Activated CD4-positive, alpha-beta memory T cell treated with anti-CD3 and anti-CD28 coated beads for 36 hours (primary cell): ENCODE measurements at places on chromosomes 3 and 15. TPM values are rescaled to one million over a fixed set of nuclear protein-coding genes. Genes with fewer than 3 reads are reported as not detected.

DNA sequence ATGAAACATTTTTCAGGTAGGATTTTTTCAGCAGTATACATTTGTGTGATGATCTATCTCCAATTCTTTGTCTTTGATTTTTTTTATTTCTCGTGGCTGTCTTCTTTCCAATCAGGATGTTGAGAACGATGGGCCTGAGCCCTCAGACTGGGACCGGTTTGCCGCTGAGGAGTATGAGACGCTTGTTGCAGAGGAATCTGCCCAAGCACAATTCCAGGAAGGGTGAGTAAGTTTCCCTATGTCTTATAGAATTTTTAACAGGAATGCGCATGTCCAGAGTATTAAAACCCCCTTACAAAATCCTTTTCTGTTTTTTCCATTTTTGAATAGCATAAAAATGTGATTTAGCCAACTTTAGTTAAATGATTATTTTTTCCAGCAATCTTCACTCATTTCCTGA is 90.0 kb downstream of the MSL2 start:
- DNase-seq = no peak

DNA sequence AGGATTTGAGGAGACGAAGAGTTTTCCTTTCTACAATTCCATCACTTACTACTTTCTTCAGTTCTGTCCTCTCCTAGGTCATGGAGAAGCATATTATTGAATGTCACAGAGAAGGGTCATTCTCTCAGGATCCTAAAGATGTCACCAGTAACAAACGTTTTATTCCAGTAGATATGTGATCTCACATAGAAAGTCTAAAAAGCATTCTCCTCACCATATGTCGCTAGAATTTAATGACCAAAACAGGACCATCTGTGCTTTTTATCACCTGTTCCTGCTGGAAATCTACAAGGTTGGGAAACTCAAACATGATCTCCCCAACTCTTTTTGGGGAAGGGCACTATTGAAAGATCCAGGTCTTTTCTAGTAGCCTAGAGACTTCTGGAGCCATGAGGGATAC is 24.0 kb upstream of the FRMD5 start:
- no peak for DNase-seq

DNA sequence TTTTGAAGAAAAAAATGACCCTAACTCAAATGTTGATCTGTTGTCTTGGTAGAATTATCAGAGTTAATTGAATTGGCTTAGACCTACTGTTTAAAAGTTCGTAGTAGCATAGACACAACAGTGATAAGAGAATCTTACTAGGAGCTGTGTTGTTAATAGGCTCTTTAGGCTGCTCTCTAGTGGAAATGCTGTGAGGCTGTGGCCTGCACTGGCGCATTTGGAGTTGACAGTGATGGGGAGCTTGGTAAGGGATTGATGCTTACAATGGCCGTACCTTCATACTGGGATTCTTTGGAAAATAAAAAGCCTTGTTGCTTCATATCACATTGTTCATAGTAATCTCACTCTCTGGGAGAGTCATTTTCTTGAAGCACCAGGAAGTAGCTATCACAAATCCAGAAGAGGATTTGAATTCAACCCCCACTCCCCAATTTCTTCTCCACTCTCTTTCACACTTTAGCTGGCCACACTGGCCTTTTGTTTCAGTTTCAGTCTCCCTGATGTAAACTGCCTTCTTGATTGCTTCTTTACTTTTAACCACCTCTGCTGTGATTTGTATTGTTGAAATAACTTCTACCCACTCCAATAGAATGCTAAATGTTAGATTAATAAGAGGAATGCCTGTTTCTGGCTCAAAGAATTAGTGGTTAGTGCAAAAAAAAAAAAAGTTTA is 56.6 kb downstream of the CEP63 start:
- DNase-seq = no peak

- peak; percentile 45 for DNase-seq
These were observed at the start of gene CFAP44 for GRCh38 chr3:113441051-113441770. Gene CFAP44 (minus strand): TSS chr3:113441493. CDS start chr3:113433664, 7,829 bp downstream.

- peak; percentile 64 for DNase-seq
These were observed 2.1 kb downstream of the FYCO1 start for GRCh38 chr3:45993421-45994027.

DNA sequence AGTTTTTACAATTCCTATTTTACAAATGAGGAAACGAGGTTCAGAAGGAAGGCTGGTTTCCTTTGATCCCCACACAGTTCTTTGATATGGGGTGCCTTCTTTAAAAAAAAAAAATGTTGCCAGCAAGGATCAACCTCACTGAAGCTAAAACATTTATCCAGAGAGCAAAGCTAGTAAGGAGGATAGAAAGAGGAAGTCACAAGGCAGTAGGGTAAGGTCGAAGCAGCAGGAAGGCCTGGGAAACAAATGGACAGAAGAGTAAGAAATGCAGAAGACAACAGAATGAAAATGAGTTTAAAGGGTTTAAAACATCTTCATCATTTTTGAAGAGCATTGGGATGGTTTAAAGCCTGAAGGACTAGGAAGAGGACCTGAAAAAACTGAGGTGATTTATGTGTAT is 30.6 kb upstream of the CP start:
- no peak for DNase-seq

DNA sequence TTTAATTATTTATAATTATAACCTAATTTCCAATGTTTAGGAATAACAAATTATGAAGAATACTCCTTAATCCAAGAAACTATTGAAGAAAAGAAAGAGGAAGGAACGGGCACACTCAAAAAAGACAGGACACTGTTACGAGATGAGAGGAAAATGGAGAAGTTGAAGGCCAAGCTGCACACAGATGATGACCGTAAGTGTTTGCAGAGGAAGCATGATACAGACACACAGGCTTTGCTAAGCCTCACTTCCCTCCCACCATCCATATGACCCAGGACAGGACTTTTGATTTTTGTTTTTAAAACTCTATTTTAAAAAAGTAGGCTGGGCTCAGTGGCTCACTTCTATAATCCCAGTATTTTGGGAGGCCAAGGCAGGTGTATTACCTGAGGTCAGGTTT is 389.4 kb upstream of the TPM1 start:
- no peak for DNase-seq

GRCh38 chr3:45535665-45536064 is 58.9 kb upstream of the LIMD1 start:
- no peak for DNase-seq

DNA sequence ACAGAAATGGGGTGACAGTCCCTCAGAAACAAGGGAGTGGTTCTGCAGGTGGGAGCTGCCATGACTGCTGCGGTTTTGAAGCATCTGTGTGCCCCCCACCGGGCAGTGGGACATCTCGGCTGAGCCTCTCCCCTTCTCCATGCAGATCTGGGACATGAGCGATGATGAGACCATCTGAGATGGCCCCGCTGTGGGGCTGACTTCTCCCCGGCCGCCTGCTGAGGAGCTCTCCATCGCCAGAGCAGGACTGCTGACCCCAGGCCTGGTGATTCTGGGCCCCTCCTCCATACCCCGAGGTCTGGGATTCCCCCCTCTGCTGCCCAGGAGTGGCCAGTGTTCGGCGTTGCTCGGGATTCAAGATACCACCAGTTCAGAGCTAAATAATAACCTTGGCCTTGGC is 89.0 kb downstream of the VGLL4 start:
- no peak for DNase-seq

GRCh38 chr3:64559588-64559987 is 128.2 kb downstream of the ADAMTS9 start:
- DNase-seq = no peak

- no peak for DNase-seq
These were observed 57.9 kb downstream of the B3GNT5 start for GRCh38 chr3:183310936-183311335.

DNA sequence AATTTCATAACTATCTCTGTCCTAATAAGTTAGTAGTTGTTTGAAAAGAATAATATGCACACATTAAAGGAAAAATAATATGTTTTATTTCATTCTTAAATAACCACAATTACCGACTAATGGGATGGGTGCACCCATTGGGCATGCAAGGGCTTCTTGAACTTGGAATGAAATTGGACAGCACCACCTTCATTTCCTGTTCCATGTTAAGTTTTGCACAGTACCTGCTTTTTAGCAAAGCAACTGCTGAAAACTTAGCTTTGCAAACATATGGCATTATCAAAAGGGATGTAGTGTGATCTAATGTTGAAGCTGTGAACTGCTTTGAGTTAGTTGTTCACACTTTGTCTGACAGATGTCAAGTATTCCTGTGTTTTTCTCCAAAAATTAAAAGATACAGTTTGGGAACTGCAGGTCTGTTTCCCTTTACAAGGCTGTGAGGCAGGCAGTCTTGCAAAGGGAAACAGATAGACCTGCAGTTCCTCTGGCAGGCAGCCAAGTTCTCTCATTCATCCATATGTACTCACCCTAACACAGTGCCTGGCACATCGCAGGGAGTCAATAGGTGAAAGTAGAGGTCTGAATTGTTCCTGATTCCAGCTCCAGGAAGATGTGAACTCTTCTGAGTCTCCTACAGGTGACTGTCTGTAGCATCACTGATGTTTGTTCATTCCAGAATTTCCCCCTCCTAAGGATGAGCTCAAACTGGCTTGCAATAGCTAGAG is 64.3 kb upstream of the GOLGA8B start:
- DNase-seq = no peak

DNA sequence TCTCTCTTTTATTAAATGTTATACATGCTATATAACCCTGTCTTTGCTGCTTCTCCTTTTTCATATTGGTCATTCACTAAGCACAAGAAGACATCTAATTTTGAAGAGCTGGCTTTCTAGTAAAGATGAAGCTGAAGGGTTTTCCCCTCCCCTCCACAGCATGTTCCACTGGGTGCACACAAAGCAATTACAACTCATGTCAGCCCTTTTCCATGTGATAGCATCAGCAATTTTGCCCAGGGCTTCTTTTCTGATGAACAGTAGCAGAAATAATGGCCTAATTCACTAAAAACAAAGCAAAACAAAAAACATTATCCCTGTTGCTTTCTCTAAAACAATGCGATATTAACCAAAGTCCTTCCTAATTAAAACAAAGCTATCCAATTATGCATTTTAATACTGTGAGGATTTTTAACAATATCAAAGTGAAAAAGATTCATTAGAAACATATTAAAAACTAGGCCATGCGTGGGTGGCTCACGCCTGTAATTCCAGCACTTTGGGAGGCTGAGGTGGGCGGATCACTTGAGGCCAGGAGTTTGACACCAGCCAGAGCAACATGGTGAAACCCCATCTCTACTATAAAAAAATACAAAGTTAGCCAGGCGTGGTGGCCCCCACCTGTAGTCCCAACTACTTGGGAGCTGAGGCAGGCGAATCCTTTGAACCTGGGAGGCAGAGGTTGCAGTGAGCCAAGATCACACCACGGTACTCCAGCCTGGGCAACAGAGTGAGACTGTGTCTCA is 12.2 kb upstream of the PIK3R4 start:
- DNase-seq = no peak

DNA sequence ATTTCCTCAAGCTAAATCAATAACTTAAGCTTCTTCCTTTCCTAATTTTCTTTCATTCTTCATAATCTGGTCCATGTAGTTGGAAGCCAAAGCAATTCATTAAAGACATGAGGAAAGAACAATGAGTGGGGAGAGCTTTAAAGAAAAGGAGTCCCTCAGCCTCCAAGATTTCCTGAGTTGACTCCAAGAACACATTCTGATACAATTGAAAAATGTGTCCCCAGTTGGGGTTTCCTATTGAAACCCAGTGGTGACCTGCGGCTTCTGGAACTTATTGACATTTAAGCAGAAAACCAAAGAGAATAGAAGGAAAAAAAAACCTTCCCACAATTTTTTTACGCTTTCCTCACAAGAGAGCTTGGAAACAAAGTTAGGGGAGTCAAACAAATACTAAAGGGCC is 37.0 kb downstream of the ATP8B4 start:
- no peak for DNase-seq

GRCh38 chr3:119401503-119402440 is 61.6 kb downstream of the TMEM39A start:
- no peak for DNase-seq

GRCh38 chr3:133991637-133992036 is 38.1 kb downstream of the SLCO2A1 start:
- no peak for DNase-seq

DNA sequence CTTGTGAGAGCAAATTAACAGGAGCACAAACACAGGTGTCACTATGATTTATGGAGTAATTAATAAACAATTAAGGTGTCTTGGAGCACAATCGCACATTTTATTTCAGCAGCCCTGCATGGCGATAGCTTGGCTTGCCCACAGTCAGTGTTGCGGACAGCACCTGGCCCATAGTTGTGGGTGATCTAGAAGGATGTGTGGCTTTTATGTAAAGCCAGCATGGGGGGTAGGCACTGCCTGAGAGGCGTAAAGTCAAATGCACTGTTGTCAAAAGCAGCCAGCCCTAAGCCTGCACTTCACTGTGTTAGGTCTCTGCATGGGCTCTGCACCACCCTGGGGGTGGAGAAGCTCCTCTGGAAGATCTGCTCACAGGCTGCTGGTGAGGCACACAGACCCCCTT is 177.4 kb upstream of the PPP2R3A start:
- no peak for DNase-seq

DNA sequence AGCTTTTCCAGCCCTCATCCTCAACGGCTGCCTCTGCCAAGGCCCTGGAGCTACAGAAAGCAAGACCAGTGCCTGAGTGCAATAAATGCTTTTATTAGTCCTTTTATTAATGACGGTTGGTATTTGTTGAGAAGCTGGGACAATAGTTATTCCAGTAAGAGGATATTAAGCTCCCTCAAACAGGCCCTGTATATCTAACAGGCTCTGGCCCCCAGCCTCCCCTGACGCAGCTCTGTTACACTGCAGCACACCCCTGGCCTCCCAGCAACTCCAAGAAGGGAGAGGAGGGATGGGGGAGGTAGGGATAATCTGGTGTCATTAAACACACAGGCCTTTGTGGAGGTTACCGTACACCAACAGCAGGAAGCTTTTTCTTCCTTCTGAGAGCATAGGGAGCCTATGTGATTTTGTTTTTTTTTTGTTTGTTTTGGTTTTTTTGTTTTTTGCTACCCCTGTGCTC is 30.8 kb upstream of the MAGEF1 start:
- no peak for DNase-seq

DNA sequence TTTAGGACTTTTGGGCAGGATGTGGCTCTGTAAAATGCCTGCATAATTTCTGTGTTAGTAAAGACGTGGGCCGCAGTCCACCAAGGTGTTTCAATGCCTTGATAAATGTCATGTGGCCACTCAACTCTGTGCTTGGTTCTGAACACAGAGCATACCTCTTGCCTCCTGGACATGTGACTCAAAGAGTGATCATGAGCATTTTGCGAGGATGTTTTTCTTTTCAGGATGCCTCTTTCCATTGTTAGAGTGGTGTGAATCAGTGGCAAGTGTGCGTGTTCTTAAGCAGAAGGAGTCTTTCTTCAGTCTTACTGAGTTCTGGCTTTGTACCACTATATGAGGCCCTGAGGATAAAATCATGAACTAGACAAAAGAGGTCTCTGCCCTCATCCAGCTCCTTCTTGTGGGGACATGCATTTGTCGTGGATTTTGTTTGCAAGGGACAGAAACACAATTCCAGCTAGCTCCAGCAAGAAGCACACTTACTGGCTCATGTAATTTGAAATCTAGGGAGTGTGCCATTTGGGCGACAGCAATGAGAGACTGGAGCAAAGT is 363.4 kb downstream of the LRTM1 start:
- no peak for DNase-seq

- no peak for DNase-seq
These were observed 87.3 kb downstream of the PEX5L start for GRCh38 chr3:179949412-179949811.

The KCNH8 gene
- total RNA-seq = not detected

The ZNF502 gene
- total RNA-seq = 0.69 TPM

The COX5A gene
- total RNA-seq = 322 TPM

The EXD1 gene
- not detected for total RNA-seq

The SPINT1 gene
- total RNA-seq = 13.1 TPM

The A4GNT gene
- not detected for total RNA-seq

The ALPK3 gene
- total RNA-seq = 0.10 TPM

The SAMD7 gene
- total RNA-seq = not detected
